Activated T-cell treated with anti-CD3 and anti-CD28 coated beads for 24 hours (primary cell): ENCODE measurements at places on chromosomes 5 and 9.

- DNase-seq: no peak
Observed at GRCh38 chr9:134537951-134538641, 103.5 kb upstream of the COL5A1 start.

- DNase-seq: peak; percentile 97
Observed at GRCh38 chr9:100098887-100099721, at the start of the genes ERP44 and INVS. ERP44 (minus strand) TSS chr9:100099000; CDS start chr9:100098840, 160 bp downstream. INVS (plus strand) TSS chr9:100099243; CDS start chr9:100104522, 5,279 bp downstream.

DNA sequence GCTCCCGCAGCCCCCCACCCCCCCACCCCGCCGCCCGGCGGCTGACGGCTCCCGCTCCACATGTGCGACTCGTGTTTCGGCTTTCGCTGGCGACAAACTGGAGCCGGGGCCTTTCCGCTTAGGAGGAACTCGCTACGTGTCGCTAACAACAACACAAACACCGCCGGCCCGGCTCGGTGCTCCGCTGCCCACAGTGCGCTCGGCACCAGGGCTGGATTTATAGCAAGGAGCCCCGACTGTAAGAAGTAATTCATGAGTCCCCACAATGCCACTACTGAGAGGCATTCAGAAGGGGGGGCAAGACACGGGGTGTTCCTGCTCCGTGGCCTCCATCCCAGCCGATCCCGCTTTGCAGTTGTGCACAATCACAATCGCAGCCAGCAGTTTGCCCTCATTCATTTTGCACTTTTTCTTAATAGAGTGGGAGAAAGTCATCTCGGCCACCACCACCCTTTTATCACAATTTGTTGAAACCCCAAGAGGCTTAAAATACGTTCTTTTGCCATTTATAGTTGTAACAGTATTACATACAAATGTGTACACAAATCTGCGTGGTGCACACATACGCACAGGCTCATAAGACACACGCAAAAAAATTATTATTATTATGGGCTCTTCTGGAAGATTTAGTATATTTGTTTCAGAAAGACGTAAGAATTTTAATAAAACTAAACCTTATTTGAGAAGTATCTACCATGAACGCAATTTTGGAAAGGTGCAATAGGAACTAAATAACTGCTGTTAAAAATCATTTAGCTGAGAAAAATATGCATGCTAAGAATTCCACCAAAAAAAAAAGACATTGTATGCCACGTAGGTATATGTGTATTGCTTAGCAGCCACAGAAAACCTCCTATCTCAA is 48.1 kb downstream of the EBF1 start:
- DNase-seq: no peak

GRCh38 chr9:1683951-1684350 is 331.2 kb upstream of the SMARCA2 start:
- DNase-seq: no peak

DNA sequence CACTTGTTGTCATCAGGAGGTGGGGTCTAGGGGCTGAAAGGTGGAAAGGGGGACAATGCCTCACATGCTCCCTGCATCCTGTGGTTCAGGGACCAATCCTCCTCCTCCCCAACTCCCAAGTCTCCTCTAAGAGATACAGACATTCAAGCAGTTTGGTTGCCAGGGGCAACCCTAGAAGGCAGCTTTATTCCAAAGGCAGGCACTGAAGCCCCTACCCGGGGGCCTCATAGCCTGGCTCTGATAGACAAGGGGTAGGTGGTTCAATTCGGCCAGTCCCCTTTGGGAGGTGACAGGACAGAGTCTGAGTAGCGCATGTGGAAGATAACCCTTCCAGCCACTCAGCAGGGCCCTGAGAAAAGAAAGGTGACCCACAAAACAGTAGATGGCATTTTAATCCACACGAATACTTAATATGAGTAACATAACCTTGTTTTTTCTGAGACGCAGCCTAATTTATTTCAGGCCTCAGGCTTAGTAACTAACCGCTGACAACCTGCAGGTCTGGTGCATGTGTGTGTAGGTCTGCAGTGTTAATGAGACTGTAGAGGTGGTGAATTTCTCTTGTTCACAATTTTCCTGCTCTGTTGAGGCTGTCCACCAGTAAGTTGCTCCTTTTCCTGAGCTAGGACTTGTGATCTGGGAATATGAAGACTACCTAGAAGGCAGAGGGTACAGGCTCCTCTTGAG is 31.3 kb upstream of the HSPA9 start:
- no peak for DNase-seq

GRCh38 chr5:52994266-52994665 is 5.1 kb downstream of the ITGA2 start:
- no peak for DNase-seq

GRCh38 chr9:126327714-126328185 is 1.1 kb downstream of the MVB12B start:
- no peak for DNase-seq

GRCh38 chr5:81908044-81908443 is 63.8 kb upstream of the ATG10 start:
- no peak for DNase-seq

- no peak for DNase-seq
Observed at GRCh38 chr5:128053291-128053954, 30.1 kb upstream of the SLC12A2 start.

- no peak for DNase-seq
Observed at GRCh38 chr9:72997387-72997995, 44.6 kb upstream of the ALDH1A1 start.

- DNase-seq: no peak
Observed at GRCh38 chr9:114785866-114786650, 19.8 kb downstream of the TNFSF15 start.

DNA sequence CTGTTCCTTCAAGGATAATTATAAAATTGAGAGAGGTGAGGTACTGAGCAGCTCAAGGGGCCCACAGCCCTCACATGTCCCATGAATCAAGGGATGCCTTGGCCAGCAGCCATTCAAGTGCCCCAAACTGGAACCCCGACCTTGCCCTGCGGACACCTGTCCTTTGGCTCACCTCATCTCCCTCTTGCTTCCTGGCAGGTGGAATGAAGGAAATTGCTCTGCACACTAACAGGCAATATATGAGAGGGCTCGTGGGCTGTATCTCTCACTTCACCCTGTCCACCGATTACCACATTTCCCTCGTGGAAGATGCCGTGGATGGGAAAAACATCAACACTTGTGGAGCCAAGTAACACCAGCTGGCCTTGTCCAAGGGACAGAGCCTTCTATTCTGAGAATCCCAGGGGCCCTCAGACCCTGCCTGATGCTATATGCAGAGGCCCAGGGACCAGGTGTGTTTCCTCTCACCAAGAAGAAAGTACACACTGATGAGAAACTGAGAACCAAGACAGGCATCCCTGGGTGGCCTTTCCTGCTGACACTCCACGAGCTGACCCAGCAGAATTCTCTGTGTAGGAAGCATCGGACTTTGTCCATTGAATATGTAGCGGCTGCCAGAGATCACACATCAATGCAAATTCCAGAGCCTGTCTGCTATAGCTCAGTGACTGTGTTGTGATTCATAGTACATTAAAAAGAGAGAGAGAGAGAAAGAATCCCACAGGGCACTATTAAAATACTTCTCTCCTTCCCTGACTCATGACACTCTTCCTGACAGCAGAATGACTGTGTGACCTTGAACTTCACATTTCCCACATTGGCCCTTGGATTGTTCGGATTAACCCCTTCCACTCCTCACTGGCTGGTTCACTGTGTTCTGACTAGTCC is 92.6 kb downstream of the LIFR start:
- DNase-seq: no peak

DNA sequence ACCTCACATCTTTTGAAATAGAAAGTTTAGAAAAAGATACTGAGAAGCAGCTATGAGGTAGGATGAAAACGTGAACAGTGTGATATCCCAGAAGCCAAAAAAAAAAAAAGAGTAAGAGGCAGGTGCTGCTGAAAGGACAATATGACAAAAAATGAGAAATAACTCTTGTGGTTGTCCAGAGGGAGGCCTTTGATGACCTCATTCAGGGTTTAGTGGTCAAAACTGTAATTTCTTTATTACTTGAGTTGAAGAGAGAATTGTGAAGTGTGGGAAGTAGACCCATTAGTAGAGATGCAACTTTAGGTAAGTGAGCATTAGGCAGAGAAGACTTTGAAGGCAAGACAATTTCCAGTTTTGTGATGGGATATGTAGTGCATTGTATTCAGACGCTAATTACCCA is 1306.3 kb upstream of the ACO1 start:
- no peak for DNase-seq

GRCh38 chr5:81558188-81558587 is 164.3 kb upstream of the ACOT12 start:
- DNase-seq: no peak

GRCh38 chr5:174903172-174903732 is 178.9 kb downstream of the MSX2 start:
- DNase-seq: no peak

GRCh38 chr9:126952205-126952977 is 37.8 kb downstream of the RALGPS1 start:
- no peak for DNase-seq

GRCh38 chr5:159628703-159629102 is 287.6 kb upstream of the ADRA1B start:
- DNase-seq: no peak

- DNase-seq: no peak
Observed at GRCh38 chr5:58231041-58231440, 228.8 kb downstream of the PLK2 start.

- DNase-seq: no peak
Observed at GRCh38 chr5:108415726-108416125, 33.8 kb upstream of the FBXL17 start.

DNA sequence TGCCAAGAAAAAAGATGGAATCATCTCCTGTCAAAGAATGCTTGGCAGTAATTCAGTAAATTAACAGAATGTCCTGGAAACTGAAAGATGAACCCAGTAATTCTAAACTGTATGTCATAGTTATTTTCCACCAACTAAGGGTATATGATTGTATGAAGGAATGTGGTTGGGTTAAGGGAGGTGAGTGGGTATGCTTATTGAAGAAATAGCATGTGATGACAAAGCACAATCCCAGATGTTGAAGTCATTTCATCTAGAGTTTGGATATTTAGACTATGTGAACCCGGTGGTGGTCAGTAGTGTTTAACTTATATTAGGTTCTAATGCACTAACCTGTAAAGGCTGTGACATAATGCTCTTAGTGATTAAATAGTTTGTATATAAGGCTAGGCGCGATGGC is 87.3 kb downstream of the CDKN2A start:
- DNase-seq: no peak

DNA sequence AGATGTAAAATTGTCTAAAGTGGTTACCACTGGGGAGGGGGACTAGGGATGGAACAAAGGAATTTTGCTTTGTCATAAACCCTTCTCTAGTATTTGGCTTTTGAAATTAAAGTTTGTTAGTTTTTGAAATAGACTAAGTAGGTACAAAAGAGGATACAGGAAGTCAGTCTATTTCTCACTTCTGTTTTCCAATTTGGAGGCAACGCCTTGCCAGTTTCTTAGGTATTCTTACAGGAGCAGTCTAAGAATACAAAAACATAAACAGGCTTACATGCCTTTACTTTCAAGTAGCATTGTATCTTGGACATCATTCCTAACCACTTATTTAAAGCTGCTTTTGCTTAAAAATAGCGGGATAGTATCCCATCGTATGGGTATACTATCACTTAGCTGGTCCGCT is 34.4 kb downstream of the ALG2 start:
- DNase-seq: no peak

GRCh38 chr9:112115109-112115508 is 60.0 kb downstream of the SUSD1 start:
- DNase-seq: no peak

DNA sequence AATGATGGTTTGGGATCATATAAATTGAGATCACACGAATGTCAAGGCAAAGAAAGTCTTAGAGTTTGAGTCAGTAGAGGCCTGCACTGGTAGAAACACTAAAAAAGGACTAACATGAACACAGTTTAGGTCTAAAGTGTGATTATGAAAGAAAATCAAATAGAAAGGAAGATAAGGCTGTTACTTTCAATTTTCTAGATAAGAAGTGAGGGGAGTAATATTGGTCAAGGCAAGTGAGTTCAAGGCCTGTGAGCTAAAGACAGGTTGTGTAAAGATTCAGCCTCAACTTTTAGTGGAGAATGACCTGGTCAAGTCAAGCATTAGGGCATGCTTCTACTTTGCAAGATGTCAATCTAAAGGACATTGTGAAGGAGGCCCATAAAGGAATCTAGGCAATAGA is 19.0 kb downstream of the VLDLR start:
- DNase-seq: no peak

- DNase-seq: no peak
Observed at GRCh38 chr5:159469496-159470372, 139.4 kb upstream of the IL12B start.

- DNase-seq: no peak
Observed at GRCh38 chr5:120895660-120896059, 431.6 kb downstream of the PRR16 start.

DNA sequence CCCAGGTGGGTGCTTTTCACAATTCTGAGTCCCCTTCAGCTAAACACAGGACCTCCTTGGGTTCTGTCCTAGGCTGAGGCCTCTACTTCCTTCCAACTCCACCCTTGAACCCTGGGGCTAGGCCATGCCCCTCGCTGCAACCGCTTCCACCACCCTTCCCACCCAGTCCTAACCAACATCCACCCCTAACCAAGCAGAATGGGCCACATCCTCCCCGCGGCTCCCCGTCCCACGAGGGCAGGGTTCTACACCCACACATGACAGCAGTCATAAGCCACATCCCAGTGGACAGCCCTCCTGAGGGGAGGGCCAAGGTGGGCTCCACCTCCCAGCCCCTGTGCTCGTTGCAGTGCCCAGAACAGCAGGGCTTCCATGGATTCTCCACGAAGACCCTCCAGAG is 65.8 kb downstream of the SHB start:
- no peak for DNase-seq

DNA sequence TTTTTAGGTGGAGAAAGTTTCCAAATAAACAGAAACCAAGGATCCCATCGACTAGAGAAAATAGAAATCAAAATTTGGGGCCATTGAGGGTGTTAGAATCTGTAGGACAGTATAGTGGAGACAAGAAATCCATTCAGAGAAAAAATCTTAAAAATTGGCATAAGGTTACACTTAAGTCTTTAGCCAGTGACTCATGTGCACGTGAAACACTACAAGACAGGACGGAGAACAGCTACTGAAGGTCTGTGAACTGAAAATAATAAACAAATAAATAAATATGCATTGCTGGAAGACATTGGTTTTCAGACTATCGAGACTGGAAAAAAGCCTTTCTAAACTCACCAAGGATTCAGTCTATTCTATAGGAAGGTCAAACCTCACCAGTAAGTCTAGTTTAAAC is 1955.5 kb downstream of the MAT2B start:
- DNase-seq: no peak

- DNase-seq: no peak
Observed at GRCh38 chr5:169160405-169160901, 140.5 kb downstream of the SLIT3 start.

DNA sequence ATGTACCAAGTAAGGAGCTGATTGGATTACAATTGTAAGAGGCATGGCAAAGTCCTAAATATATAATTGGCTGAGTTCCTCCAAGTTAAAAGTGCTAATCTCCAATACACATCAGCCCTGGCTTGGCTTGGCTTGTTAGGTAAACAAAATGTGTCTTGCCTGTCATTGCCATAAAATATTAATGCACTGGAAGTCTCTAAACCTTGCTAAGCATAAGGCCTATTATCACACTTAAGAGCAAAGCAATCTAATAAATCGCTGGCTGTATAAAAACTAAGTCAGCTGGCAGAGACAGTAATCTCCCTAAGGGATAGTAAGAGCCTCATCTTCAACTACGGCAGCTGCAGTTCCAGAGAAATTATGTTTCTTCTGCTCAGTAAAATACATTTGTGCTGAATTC is 418.6 kb upstream of the GRAMD2B start:
- no peak for DNase-seq

GRCh38 chr9:110939047-110939446 is 99.2 kb downstream of the LPAR1 start:
- no peak for DNase-seq

GRCh38 chr5:141477815-141478214 is 2.0 kb downstream of the PCDHGC3 start:
- no peak for DNase-seq
